ENCODE measurements at places on chromosomes 13 and 19.

GRCh38 chr13:98223741-98224140 is 46.7 kb upstream of the RNF113B start:
- peak; percentile 20 for DNase-seq

- no peak for DNase-seq
Observed at GRCh38 chr13:66875264-66875663, 354.9 kb downstream of the PCDH9 start.

- no peak for DNase-seq
Observed at GRCh38 chr19:3359919-3360420, 6.4 kb upstream of the NFIC start.

GRCh38 chr13:23570921-23571315 is 706 bp downstream of the TNFRSF19 start:
- DNase-seq: no peak

- DNase-seq: no peak
Observed at GRCh38 chr13:58977085-58977484, 1186.6 kb downstream of the DIAPH3 start.

GRCh38 chr13:65057986-65058385 is 2172.2 kb downstream of the PCDH9 start:
- no peak for DNase-seq

GRCh38 chr13:39931505-39931904 is 276.0 kb downstream of the COG6 start:
- DNase-seq: no peak

GRCh38 chr19:34430738-34431625 is 2.8 kb downstream of the UBA2 start:
- peak; percentile 75 for DNase-seq

DNA sequence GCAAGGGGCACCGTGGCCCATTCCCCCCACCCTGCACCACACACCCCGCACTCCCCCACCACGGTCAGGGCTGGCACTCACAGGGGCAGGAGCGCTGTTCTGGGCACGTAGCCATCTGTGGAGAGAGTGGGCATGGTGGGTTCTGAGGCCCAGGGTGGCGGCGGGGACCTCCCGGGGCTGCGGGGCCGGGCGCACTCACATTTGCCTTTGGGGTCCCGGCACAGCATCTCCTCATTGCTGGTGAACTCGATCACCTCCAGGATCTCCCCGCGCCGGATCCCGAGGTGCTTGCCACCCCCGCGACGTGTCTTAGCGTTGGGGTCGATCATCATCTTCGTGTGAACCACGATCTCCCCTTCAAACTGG is 12.1 kb downstream of the PRAM1 start:
- no peak for DNase-seq

DNA sequence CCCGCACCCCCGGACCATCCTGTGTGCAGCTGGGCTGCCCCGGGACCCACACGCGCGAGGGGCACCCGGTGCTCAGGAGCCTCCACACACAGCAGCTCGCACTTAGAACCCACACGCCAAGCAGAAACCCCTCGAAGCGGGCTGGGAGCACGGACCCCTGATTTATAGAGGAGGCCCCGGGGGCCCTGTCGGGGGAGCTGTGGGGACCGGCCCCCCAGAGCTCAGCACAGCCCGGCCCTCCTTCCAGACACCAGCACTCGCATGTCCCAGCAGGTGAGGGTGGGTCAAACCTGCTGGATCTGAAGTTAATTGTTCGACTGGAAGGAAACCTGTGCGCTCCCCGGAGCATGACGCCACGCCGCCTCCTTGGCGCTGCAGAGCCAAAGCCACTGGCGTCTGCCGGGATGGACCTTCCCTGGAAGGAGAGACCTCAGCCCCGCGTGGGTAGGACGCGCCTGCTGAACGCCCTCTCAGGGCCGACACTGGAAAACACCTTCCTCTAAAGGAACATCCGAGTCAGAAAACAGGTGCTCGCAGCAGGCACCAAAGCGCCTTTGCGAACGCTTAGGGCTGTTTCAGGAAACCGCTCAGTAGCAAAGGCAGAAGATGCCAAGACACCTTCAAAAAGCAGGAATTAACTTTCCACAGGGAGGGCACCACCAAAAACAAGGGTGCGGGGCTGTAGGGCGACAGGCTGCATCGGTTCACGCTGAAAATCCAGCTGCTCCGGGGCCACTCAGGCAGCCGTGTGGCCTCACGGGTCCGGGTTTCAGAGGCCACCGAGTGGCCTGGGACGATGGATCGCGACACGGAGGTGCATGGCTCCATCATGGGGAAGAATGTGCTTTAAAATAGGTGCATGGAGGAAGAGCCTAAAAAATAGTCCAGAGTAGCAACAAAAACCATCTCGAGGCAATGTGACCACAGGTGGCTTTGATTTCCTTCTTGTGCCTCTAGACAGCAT is 37.8 kb upstream of the GRTP1 start:
- DNase-seq: no peak

DNA sequence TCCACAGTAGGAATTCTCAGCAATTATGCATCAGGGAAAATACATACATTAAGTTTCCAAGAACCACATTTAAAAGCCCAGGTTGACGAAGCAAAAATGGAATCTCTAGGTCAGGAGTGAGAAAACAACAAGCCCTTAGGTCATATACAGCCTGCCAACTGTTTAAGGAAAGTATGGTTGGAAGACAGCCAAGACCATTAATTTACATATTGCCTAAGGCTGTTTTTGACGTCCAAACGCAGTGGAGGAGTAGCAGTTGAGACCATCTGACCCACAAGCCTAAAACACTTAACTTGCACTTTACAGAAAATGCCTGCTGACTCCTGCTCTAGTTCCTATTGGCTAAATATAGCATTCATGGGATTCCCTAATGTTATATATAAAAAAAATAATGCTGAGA is 299.0 kb downstream of the ITGBL1 start:
- DNase-seq: peak; percentile 27

Data from hematopoietic multipotent progenitor cell treated with erythropoietin and hydrocortisone succinate and interleukin-3 and kit ligand, for 17 days (in vitro differentiated cells).